ENCODE measurements at places on chromosomes 1 and 21. TPM values are rescaled to one million over a fixed set of nuclear protein-coding genes. Genes with fewer than 3 reads are reported as not detected.

MFSD2A gene
- 4.0 TPM for total RNA-seq

MAN1C1 gene
- 1.0 TPM for total RNA-seq

KCNH1 gene
- total RNA-seq = not detected

C1orf50 gene
- total RNA-seq = 4.0 TPM

ALPL gene
- 7.2 TPM for total RNA-seq

GUCA2B gene
- total RNA-seq = not detected

RGS13 gene
- not detected for total RNA-seq

All from bronchus fibroblast of lung (primary cell).